ENCODE measurements at places on chromosomes 12 and 14.

GRCh38 chr12:92539976-92540781, 162.6 kb upstream of the PLEKHG7 start:
- no peak for ATAC-seq

GRCh38 chr12:22609501-22609900, 15.5 kb upstream of the ETNK1 start:
- ATAC-seq = no peak

DNA sequence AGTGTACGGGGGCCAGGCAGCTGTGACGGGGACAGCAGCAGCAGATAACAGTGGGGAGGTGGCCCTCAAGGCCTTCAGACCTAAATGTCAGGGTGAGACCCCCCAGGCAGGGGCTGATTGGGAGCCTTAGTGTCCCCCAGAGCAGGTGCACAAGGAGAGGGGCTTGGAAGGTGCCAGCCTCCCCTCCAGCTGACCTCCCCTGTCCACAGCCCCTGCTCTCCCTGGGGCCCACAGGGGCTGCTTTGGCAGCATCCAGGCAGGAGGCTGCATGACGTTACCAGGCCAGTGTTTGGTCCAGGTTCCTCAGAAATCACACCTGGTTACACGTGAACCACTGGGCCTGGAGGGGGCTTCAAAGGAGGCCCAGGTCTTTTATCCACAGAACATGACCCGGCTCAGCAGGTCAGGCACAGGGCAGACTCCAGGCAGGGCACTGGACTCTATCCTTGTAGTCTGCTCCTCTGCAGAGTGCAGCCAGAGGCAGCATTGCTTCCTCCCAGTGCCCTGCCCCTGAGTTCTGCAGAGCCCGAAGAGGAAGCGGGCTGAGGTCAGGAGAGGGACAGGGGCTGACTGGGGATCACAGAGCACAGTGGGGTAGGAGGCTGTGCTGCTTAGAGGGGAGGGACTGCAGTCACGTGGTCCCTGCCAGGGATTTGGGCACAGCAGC, 2.6 kb upstream of the TRMT61A start:
- ATAC-seq = no peak

GRCh38 chr12:117025481-117026151, 73.6 kb downstream of the TESC start:
- peak; percentile 74 for ATAC-seq

DNA sequence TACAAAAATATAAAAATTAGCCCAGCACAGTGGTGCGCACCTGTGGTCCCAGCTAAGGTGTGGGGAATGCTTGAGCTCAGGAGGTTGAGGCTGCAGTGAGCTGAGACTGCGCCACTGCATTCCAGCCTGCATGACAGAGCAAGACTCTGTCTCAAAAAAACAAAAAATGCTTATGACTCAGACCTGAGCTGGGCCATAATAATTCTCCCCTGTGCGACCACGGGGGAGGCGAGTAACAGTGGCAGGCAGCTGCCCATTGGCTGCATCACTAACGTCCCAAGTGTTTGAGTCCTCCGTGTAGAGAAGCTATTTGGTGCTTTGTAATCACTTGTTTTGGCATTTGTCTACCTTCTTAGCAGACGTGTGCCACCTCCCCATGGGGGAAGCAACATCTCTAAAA, 24.9 kb downstream of the PSMC1 start:
- ATAC-seq = no peak

DNA sequence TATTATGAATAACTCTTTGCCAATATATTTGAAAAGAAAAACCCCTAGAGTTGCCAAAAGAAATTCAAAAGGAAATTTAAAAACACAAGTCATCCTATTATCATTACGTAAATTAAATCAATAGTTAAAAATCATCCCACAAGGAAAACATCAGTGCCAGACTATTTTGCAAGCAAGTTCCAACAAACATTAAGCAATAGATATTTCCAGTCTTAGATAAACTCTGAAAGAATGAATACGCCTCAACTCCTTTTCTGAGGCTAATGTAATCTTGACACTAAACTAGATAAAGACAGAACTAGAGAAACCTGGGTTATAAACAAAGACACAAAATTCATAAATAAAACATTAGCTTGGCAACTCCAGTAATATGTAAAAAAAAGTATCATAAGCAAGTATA, 245.9 kb downstream of the FOXN3 start:
- ATAC-seq = no peak

DNA sequence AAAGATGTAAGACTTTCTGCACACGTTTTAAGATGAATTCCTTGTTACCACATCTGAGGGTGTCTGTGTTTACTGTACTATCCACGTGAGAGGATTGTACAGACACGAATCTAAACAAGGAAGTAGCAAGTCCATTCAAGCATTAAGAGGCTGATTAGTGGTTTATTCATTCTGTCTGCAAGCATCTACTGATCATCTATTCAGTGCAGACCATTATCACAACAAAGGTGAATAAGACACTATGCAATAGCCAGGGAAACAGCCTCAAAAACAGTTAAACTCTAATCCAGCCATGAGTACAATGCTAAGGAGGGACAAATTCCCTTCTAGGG, 111.6 kb upstream of the PZP start:
- ATAC-seq = no peak

DNA sequence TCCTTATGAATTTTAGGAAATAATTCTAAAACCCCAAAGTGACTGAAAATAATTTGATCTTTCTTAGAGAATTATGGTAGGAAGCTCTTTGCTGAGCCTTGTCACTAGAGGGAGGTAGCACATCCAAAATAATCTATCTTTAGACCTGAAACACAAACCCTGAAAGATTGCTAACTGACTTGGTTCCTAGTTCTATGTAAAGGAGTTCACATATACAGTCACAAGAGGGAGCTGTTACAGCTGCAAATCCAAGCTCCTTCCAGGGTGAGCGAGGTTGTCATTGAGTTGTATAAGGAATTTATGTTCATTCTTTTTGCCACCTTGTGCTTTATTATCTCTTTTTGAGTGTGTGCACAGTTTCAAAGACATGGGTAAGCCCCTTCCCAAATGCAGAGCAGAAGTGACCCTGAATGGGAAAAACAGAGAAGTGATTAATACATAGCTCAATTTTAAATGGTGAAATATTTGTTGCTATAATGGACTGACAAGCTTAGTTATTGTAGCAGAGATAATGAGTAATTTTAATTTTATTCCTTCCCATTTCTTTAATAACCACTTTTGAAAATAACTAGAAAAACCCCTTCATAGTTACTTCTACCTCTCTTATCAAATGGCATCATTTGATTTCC, 387.9 kb downstream of the DAD1 start:
- ATAC-seq = no peak

- ATAC-seq = no peak
Measured at GRCh38 chr14:72476657-72477499, 417.0 kb downstream of the DPF3 start.

DNA sequence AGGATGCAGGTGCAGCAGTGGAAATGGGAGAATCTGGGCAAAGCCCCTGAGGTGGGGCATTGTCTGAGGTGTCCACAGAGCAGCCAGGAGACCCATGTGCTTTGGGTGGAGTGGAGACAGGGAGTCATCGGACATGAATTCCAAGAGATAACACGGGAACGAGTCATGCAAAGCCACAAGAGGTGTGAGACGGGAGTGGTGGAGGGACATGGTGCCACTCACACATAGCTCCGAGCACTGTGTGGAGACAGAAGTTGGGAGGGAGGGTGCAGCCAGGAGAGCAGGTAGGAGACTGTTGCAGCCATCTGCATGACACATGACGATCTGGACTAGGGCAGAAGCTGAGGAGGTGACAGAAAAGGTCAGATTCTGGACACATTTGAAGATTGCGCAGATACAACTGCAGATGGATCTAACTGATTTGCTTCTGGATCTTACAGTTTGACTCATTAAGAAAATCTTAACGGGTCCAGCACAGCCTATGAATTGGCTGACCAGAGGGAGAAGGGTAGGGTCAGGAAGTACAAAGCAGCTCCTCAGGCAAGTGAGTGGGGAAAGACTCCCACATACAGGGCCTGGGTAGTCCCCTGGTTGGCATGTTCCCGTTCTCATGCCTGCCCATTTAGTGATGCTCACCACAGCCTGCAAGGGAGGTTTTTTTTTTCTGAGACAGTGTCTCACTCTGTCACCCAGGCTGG, 379.8 kb downstream of the FUT8 start:
- ATAC-seq = no peak

DNA sequence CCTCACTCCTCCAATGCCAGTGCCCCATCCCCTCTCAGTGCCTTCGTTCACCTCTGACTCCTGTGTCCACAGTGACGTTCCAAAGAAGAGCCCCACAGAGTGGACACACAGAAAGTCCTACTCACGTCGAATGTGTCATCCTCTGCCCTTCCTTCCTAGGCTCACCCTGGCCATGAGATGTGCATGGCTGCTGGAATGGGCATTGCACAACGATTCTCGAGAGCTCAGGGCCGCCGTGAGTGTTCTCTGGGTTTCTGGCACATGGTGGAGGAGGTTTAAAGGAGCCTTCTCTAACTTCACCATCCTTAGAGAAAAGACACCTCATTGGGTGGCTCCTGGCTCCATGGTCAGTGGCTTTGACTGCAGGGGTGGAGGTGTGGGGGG, 12.8 kb upstream of the CEP170B start:
- no peak for ATAC-seq

DNA sequence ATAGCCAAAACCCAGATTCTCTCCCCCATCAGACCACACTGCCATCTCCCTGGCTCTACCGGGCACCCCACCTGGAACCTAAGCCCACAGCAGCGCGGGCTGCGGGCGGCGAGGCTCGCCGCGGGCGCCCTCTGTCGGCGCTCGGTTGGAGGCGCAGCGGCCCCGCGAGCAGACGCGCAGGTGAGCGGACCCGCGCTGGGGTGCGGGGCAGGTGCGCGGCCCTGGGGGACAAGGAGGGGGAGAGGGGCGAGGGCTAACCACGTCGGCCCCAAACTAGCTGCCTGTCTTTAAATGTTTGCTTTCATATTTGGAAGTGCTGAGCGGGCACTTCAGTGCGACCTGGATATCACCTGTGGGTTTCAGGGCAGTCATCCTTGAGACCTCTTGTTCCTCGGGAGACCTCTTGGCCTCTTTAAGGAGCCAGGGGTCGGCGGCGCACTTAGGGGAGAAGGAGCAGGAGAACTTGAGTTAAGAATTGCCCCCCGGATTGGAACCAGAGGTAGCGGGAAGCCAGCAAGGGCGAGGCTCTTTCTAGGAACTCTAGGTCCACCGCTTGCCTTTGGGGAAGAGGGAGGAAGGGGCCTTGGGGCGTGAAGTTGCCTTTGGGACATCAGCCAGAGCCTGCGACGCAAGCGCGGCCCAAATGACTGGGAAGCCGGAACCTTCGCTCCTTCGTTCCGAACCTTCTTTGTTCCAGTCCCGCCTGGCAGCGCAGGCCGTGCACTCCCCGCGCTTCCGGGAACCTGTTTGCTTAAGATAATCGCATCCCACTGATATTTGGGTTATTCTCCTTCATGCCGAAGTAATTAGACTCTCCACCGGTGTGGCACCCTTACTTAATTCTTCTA, 78.7 kb downstream of the NEDD1 start:
- ATAC-seq = peak; percentile 28

DNA sequence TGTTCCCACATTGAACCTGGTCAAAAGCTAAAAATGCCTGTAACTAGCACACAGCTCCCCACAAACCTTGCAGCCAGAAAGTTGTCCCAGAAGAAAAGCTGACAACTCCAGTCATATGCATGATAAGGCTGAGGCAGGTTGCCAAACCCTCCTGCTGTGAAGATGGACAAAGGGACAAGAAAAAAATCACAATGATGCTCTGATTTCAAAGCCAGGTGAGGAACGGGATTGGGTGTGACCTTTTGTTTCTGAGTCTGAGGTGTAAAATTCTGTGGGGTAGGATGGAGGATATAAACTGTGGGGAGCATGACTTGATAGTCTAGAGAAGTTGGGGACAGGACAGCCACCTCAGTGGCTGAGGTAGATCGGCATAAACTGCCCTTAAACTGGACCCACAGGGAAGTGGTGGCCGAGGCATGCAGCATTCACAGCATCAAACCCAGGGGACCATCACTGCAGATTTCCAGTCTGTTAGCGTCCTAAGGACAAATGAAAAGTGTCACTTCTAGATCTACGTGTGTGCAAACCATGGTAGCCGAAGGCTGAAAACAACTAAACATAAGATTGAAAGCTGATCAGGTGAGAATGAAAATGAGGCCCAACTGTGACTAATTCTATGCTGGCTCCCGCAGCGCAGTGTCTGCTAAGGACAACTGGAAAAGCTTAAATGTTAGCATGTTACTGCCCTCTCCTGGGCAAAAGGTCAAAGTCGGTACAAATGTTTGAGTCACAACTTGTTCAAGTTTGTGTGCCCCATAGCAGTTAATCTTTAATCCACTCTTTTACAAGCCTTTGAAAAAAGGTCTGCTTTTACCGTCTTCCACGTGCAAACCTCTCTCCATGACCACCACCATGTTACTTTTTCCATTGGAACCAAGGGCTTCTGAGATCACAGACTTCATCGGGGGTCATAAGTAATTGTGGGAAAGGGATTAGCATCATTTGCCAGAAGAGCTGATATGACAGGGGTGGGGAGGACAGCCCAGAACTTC, 39.8 kb downstream of the GRIN2B start:
- ATAC-seq = no peak

GRCh38 chr14:68628605-68629310, 164.1 kb downstream of the ZFP36L1 start:
- no peak for ATAC-seq

DNA sequence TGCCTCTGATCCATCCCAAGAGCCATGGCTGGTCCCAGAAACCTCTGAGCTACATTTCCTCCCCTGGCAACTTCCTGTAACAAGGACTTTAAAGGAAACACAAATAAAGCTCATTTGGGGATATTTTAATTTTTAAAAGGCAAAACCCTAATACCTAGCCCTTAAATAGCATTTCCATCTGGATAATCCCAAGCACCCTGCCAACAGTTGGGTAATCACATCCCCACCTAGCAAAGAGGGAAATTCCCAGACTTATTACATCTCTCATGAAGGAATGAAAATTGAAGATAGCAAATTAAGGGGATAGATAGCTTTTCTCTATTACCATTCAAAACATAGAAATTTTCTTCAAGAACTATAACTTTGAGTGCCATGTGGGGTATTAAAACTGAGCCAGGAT, 213.7 kb upstream of the BMP4 start:
- ATAC-seq = no peak

DNA sequence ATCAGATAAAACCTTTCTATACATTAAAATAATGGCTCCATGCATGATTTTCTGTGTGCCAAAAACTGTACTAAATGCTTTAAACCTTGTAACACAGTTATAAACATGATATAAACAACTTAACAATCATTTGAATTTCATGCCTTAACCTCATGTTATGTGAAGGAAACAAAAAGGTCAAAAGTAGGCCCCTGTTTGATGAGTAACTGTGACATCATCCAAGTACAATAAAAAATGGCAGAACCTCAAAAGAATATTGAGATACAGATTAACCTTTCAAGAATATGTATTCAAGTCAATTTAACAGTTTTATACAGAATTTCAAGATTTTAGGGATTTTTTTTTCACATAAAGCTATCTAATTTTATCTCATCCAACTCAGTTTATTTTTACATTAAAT, 310.7 kb upstream of the DCN start:
- ATAC-seq = no peak

Data from gastroesophageal sphincter (tissue), 4 donors.